Epithelial cell of esophagus (primary cell): ENCODE measurements at places on chromosomes 2 and 18.
A peak's percentile ranks its signal among the peaks of the same experiment; 100 is the strongest.

- peak; percentile 26 for DNase-seq
Observed at GRCh38 chr2:208311954-208312353, 45.9 kb downstream of the PIKFYVE start.

DNA sequence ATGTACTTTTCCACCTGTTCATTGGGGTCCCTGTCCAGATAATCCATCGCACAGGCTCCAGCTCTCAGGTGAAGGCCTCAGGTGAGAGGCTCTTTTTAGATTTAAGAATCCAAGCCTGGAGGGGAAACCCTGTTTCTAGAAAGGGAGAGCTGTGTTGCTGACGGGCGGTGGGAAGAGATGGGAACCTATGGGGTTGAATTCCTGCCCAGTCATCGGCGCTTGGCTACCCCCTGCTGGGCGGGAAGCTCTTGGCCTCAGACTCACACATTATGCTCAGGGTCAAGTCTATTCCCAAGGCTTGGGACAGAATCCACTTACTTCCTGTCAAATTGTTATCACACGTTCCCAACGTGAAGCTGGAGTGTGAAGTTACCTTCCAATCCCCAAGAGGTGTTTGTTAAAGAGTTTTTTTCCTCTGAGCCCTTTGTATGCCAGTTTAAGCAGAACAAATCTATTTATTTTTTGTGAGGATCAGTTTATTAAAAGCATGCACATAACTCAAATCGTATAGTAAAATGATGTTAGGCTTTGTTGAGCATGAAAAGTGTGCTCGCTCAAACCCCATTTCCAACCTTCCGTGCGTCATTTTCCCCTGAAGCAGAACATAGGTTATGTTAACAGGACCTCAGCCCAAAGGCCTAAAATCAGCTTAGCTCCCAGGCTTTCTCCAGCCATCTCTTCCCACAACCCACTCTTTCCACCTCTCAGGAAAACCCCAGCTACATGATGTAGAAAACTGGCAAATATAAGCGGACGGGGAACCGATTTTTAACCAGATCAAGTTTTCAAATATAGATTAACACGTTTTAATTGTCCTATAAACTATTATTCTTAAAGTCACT, 181.7 kb upstream of the ETAA1 start:
- DNase-seq, result peak; percentile 79

DNA sequence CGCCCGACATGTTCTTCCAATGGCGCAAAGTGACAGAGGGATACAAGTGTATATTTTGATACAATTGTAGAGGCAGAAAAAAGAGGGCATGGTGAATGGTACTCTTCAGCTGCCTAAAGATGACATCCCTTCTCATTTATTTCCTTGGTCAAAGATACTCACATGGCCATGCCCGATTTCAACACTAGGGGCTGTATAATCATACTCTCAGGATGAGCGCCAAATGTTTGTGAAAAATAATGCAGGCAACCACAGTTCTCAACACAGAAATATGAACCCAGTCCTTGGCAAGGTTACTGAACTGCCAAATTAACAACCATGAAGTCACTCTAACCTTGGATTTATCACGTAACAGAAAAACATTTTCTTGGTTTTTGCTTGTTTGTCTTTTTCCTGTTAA, 204.4 kb downstream of the CCDC102B start:
- DNase-seq, result no peak

GRCh38 chr2:149877074-149877473, 289.5 kb upstream of the MMADHC start:
- DNase-seq, result peak; percentile 22

DNA sequence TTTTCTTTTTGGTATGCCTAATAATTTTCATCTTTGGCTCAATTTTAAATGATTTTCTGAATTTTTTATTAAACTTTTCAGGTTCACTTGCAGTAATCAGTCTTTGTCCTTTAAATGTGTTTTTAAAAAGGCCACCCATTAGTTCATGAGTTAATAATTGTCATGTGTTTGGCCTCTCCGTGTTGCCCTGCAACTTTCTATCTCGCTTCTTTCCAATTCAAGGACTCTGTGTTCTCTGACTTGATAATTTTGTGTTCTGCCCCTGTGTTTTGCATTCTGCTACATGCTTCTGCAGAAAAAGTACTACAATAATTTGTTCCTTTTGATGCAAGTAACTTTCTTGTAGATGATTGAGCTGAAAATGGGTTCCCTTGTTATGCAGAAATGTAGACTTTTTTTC, 921.4 kb upstream of the LRATD1 start:
- no peak for DNase-seq

- DNase-seq, result peak; percentile 42
Observed at GRCh38 chr2:133476931-133477615, 91.2 kb downstream of the NCKAP5 start.

- peak; percentile 24 for DNase-seq
Observed at GRCh38 chr2:32559136-32559535, 68.7 kb upstream of the TTC27 start.

DNA sequence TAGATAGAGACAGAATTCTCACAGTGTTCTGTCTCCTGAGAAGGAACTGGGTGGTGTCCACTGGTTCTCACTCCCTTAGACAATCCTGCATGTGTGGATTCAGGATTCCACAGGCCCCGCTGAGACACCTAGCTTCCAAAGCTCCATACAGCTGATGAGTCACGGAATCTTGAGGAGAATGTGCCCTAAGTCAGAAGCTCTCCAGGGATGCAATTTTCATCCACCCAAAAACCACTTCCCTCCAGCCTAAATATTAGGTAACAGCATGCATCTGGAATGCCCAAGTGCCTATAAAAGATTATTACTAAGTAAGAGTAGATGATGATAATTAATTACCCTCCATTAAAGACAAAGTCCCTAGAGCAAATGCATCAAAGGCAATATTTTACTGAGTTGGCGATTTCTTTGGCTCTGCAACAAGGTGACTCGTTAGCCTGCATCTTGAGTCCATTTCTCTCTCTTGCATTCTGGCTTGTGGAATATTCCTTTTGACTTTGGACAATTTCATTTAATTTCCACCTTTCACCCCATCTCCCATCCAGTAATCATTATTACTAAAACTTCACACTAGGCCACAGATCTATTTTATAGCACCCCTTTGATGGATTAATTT, 475.1 kb downstream of the TNS1 start:
- no peak for DNase-seq

DNA sequence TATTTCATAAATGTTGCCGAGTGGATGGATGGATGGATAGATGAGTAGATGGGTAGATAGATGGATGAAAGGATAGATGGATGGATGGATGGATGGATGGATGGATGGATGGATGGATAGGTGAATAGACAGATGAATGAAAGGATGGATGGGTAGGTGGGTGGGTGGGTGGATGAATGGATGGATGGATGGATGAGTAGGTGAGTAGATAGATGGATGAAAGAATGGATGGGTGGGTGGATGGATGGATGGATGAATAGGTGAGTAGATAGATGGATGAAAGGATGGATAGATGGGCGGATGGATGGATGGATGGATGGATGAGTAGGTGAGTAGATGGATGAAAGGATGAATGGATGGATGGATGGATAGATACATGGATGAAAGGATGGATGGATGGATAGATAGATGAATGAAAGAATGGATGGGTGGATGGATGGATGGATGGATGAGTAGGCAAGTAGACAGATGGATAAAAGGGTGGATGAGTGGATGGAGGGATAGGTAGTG, 104.3 kb downstream of the SMAD7 start:
- DNase-seq, result no peak

DNA sequence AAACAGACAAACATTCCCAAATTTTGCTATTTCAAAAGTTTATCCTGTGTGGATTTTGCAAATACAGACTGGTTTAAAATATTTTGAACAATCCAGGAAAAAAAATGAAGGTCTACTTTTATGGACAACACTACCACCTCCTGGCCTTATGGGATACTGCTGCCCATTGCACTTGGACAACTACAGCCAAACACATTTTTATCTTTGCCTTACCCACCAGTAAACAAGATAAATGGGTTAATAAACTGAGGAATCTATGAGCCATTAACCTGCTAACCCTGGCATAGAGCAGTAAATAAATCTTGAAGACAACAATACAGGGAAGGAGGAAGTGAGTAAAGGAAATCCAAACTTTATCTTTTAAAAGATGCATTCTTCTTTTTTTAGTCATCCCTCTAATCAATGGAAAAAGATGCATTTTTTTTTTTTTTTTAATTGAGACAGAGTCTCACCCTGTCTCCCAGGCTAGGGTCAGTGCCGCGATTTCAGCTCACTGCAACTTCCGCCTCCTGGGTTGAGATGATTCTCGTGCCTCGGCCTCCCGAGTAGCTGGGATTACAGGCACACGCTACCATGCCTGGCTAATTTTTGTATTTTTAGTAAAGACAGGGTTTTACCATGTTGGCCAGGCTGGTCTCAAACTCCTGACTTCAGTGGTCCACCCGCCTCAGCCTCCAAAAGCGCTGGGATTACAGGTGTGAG, 2.1 kb upstream of the SPIRE1 start:
- DNase-seq, result peak; percentile 71

GRCh38 chr2:113164215-113164929, 9.4 kb upstream of the PSD4 start:
- peak; percentile 89 for DNase-seq

GRCh38 chr2:238741277-238741676, 106.6 kb upstream of the TWIST2 start:
- DNase-seq, result no peak

DNA sequence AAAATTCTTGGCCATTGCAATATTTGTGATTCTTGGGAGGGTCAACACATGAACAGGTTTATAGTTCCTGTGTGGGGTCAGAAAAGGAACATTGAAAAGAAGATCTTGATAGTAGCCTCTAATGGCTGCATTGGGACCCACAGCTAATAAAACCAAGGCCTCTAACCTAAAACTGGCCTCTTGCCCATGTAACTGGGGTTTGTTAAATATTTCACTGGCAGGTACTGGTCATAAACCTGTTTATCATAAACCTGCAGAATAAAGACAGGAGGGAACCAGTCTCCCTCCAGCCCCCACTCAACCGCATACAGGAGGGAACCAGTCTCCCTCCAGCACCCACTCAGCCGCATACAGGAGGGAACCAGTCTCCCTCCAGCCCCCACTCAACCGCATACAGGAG, 125.3 kb downstream of the PXDN start:
- DNase-seq, result no peak

GRCh38 chr2:52474091-52474490, 1293.5 kb upstream of the CHAC2 start:
- no peak for DNase-seq

DNA sequence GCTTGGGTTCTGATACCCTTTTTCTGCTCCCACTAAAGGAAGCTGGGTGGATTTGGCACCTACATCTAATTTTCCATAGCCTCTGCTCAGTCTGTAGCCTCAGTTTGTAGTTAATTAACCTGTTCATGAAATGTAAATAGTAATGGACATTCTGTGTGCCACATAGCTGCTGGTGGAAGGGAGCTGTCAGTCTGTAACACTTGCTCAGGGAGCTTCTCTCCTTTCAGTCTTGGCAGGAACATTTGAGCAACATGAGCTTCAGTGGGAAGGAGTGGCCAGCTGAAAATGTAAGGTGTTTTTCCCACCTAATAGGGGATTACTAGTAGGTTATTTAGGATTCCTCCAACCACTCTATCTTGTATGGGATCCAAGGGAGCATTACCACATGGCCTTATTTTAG, 203.4 kb downstream of the ASXL3 start:
- no peak for DNase-seq

DNA sequence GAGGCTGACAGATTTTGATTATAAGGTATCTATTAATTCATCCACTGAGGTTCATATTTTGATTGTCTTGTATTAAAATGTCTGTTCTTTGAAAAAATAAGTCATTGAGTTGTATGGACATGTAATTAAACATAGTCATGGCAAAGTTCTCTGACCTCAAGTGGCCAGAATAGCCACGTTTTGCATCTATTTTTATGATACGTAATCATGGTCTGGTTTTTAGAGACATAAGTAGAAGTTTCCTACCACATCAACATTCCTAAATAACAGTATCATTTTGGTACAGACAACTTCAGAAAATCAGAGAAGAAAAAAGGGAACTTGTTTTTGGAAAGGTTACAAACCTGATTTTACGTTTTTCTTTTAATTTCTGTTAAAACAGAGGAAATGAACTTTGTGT, 47.6 kb downstream of the COL5A2 start:
- DNase-seq, result no peak

DNA sequence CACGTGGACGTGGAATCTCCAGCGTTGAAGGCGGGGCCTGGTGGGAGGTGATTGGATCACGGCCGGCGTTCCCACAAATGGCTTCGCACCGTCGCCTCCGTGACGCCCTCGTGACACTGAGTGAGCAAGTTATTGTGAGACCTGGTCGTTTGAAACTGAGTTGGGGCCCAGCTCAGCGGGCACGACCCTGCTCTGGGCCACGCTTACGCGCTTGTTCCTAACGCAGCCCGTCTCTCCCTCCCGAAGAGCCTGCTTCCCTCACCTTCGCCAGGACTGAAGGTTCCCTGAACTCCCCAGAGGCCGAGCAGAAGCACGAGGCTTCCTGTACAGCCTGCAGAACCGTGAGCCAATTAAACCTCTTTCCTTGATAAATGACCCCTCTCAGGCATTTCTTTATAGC, 121.8 kb downstream of the RTP5 start:
- DNase-seq, result no peak

GRCh38 chr18:8443505-8443904, 165.7 kb upstream of the RAB12 start:
- peak; percentile 42 for DNase-seq

GRCh38 chr2:217740756-217741155, 262.0 kb downstream of the TNS1 start:
- no peak for DNase-seq

DNA sequence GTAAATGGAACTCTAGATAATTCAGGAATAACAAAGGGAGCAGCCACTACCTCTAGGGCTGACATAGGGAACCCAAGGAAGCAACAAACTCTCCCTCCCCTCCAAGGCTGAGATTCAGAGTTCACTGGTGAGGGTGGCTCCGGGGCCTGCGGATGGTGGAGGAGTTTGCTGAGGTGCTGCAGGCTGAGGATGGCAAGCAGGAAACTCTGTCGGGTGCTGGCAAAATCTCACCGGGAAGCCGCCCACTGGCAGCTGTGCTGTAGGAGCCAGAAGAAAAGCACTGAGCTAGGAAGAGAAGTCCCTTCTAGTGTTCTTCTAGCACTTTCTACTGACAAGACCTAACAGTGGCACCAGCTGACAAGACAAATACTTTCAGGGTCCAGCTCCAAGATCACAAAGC, 12.5 kb upstream of the HAAO start:
- DNase-seq, result no peak
